ENCODE measurements at places on chromosomes 2 and 18. TPM values are rescaled to one million over a fixed set of nuclear protein-coding genes. Genes with fewer than 3 reads are reported as not detected.

GRCh38 chr18:4384932-4385331 lies 70.2 kb downstream of the DLGAP1 start:
- ATAC-seq: no peak

GRCh38 chr2:121155502-121156056 lies 129.4 kb downstream of the TFCP2L1 start:
- no peak for ATAC-seq

HOXD11 gene
- 0.42 TPM for total RNA-seq

DNA sequence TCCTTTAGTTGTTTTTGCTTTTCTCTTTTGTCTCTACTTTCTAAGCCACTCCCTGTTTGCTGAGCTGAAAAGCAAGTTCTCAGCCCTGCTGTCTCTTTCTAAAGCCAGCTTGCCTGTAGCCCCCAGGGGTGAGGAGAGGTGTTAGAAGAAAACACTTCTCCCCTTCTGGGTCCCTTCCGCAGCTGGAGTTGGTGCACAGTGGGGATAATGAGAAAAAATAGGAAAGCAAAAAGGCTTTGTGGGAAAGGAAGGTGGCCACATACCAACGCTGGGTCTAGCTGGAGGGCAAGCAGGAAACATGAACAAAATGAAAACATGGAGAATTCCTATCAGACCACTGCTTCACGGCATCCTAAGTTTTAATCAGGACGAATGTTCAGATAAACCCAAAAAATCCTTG lies 15.5 kb upstream of the SLC20A1 start:
- ATAC-seq: no peak

All from motor neuron (in vitro differentiated cells).